ENCODE measurements at places on chromosomes 3 and 15. TPM values are rescaled to one million over a fixed set of nuclear protein-coding genes. Genes with fewer than 3 reads are reported as not detected.

The EFCC1 gene
- 4.6 TPM for total RNA-seq

GRCh38 chr15:78927077-78927790 lies 17.6 kb downstream of the CTSH start:
- no peak overlapping the region for H3K4me3 ChIP-seq
- H3K4me1 ChIP-seq, result no peaks in the 10 kb centered on the region
- no peak for DNase-seq
- peaks cover 24% of the 10 kb centered on the region for H3K36me3 ChIP-seq
- no peak overlapping the region for H3K27ac ChIP-seq

- no peaks in the 10 kb centered on the region for H3K27me3 ChIP-seq
- peaks cover 18% of the 10 kb centered on the region for H3K4me1 ChIP-seq
- H3K36me3 ChIP-seq, result no peaks in the 10 kb centered on the region
- H3K27ac ChIP-seq, result no peak overlapping the region
Measured at GRCh38 chr3:8962226-8962861, 928 bp downstream of the RAD18 start.

DNA sequence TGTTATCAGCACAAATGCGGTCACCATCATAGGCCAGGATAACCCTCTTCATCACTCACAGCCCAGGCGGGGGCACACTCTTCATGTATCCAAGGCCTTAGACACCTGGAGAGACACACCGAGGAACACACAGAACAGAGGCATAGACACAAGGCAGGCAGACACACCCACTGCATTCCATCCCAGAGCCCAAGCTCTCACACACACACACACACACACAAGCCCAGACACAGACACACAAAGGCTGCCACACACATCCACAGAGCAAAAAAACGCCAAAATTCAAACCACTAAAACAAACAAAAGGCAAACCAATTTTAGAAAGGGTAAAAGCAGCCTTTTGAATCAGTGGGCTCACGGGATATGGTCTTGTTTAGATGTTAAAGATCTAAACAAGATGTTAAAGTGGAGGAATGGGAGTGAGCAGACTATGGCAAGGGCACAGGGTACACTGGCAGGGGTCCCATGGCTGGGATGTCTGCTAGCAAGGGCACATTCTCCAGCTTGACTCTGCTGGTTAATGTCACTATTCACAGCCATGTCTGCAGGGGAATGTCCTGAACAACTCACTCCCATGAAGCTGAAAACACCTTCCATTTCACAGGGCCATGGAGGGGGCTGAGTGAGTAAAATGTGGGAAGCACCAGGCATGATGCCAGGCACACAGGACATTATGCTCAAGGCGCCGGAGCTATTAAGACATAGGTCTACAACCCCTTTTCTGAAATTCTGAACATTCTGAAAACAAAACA lies 14.9 kb upstream of the CRABP1 start:
- no peaks in the 10 kb centered on the region for H3K27me3 ChIP-seq
- H3K4me1 ChIP-seq, result no peaks in the 10 kb centered on the region
- no peak overlapping the region for H3K27ac ChIP-seq
- DNase-seq, result no peak

DNA sequence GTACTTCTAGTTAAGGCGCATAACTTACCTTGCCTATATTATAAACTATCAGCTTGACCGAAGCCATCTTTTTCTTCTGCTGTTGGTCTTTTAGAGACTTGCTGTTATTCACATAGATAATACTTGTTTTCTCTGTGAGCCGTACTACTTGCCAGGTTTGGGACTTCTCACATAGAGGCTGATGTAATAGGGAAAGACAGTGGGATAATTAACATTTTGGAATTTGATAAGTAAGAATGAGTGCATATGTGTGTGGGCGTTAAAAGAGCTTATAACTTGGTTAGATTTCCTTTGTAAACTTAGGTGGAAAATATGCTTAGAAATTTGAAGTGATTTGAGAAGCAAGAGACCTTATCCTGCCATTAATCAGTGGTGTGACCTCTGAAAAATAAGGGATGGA lies 47.8 kb downstream of the FNDC3B start:
- no peak for DNase-seq
- H3K4me1 ChIP-seq, result peaks cover 10% of the 10 kb centered on the region
- no peak overlapping the region for H3K27ac ChIP-seq
- H3K4me3 ChIP-seq, result no peak overlapping the region
- no peaks in the 10 kb centered on the region for H3K27me3 ChIP-seq

DNA sequence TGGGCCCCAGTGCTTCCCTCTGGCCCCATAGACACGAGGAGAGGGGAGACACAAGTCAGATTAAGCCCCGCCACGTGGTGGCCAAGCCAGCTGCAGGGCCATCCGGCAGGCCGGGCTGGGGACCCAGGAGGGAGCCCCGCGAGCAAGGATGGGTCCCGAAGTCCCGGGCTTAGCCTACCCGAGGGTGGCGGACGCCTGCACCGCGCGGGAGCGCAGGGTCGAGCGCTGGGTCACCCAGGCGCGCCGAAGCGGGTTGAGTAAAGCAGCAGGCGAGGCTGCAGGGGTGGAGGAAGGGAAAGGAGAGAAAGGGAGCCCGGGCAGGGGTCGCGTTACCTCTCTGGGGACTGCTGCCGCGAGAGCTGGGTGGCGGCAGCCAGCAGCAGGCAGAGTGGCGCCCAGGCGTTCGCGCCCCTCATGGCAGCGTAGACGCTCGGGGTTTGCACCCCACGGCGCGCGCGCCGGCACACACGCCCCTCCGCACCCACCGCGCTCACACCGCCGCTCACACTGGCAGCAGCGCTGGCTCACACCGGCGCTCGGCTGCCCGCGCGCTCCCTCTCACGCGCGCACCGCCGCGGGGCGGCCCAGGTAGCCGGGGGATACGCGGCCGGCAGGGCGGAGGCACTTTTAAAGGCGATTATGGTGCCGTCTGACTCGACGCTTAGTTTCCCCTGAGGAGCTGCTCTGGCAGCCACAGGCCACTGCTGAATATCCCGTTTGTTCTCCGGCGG lies at the start of gene PCOLCE2:
Gene PCOLCE2 (minus strand): TSS at position 603 of the 731 bp plus-strand sequence. CDS start 187 bp downstream, at position 416.
- peak within 1 kb of the TSS; percentile 60 for H3K4me3 ChIP-seq
- peak within 1 kb of the TSS; percentile 23 for H3K27ac ChIP-seq
- DNase-seq, result peak; percentile 66

- no peak overlapping the region for H3K27ac ChIP-seq
- no peaks in the 10 kb centered on the region for H3K4me1 ChIP-seq
- H3K27me3 ChIP-seq, result no peaks in the 10 kb centered on the region
- H3K36me3 ChIP-seq, result no peaks in the 10 kb centered on the region
- no peak for DNase-seq
Measured at GRCh38 chr3:134105876-134106556, 76.3 kb upstream of the SLCO2A1 start.

DNA sequence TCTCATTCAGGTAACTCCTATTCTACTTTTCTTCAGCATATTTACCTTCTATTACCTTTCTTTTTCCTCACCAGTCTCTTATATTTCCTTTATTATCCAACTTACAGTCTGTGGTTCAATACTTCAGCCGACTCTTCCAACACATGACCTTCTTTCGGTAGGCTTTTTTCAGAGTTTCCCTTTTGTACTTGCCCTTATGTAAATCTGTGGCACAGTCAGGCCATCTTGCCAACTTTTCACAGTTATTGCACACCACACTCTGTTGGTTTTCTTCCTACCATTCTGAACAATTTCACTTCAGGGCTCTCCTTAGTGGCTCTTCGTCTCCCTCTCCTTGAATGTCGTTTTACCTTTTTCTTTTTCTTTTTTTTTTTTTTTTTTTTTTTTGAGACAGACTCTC lies 427.8 kb downstream of the LPP start:
- no peaks in the 10 kb centered on the region for H3K27me3 ChIP-seq
- H3K36me3 ChIP-seq, result no peaks in the 10 kb centered on the region
- DNase-seq, result no peak
- peak overlapping the region; percentile 83 for H3K27ac ChIP-seq
- no peaks in the 10 kb centered on the region for H3K4me1 ChIP-seq
- H3K4me3 ChIP-seq, result no peak overlapping the region

DNA sequence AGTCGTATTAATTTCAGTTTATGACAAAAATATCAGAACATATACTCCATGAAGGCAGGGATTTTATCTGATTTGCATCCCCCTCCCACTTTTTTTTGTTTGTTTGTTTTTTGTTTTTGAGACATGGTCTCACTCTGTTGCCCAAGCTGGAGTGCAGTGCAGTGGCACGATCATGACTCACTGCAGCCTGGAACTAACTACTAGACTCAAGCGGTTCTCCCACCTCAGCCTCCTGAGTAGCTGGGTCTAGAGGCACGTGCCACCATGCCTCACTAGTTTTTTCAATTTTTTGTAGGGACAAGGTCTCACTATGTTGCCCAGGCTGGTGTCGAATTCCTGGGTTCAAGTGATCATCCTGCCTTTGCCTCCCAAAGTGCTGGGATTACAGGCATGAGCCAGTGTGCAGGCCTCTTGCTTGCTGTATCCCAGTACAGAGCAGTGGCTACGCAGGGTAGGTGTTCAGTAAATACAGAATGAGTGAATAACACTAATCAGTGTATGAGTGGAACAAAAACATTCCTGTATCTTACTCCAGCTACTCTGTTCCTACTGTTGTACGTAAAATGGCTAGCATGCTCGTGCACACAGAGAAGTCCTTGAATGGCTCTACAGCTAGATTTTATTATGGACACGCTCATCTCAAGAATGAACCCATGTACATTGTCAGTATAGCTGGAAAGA lies 272.4 kb downstream of the FOXP1 start:
- H3K4me1 ChIP-seq, result no peaks in the 10 kb centered on the region
- H3K27me3 ChIP-seq, result no peaks in the 10 kb centered on the region
- peak overlapping the region; percentile 25 for H3K27ac ChIP-seq
- no peaks in the 10 kb centered on the region for H3K36me3 ChIP-seq
- no peak overlapping the region for H3K4me3 ChIP-seq
